A172 (cell line): ENCODE measurements at places on chromosomes 2 and 18. TPM values are rescaled to one million over a fixed set of nuclear protein-coding genes. Genes with fewer than 3 reads are reported as not detected.

The SEPTIN10 gene
- total RNA-seq = 102 and 149 TPM in 2 replicates

- DNase-seq = no peak
Measured at GRCh38 chr2:75852639-75853038, 141.9 kb upstream of the GCFC2 start.

DNA sequence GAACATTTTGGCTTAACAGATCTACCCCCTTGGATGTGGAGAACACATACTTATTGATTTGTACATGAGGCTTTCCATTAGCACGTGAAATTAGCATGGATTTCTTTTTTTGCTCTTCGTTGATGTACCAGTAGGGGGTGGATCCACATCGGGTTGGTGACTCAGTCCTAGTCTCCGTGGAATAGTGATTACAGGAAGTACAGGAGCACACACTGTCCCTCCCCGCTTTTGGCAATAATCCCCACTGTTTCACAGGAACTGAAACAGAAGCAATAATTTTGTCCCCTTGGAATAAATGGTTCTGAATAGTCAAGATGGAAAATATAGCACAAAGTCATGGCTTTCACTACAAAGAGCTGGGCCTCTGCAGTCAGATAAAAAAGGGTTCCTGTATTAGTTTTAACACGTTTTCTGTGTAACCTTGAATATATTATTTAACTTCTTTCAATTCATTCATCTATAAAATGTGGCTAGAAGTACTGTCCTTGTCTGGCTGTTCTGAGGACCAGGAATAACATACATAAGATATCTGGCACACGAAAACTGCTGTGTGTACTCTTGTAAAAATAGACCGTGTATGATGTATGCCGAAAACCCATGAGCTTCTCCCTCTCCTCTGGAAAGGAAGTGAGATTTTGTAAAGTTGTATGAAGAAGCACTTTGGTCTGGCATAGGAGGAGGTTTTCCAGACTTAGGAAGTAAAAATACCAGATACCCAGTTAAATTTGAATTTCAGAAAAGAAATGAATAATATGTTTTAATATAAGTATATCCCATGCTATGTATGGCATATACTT is 229.2 kb downstream of the GALR1 start:
- no peak for DNase-seq

DNA sequence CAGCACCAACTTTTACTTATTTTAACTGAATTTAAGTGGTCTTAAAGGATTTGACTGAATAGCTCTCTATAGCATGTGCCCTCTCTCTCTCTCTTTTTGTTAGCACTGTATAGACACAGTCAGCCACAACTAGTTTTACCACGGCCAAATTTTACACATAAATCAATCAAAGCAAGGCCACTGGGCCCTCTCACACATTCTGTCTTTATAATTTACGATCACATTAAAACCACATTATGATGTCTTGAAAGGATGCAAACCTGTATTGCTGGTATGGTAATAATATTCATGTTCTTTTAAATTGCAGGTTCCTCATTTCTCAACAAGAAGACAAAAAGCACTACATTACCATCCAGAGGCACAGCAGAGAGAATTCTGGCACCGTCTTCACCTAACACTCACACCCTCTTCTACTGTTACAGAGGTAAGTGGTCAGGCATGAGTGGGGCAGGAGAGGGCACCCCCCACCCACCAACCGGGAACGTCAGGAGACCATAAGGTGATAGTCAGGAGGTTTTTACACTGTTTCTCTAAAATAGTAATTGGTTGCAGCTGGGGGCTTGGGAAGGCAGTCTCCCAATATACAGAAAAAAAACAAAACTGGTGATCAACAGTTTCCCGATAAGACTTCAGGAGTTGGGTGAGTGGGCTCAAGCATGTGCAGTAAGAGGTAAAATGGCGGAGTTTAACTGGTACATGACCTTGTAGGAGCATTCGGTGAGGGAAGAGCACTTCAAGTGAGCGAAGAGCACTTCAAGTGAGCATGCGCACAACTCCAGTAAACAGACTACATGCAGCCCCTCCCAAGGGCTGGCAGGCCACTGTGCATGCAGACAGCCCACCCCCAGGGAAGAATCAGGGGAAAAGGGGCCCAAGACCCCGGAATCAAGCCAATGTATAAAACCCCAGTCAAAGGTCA is 296.7 kb downstream of the PIEZO2 start:
- DNase-seq = no peak

DNA sequence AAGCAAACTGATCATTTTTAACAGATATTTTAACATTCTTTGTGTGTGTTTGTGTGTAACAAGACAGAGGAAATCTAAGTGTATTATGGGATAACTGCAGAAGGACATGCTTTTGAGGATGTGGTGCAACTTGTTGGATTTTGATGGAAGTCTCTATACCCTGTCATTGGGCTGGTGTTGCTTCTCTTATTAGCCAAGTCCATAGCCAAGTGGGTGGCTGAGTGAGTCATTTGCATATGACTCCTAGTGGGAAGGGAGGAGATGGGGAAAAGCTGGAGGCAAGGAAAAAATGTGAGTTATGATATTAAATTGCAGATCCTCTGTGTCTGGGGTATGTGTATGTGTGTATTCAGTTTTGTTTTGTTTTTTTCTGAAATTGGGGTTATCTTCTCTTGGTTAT is 879.9 kb downstream of the DCC start:
- no peak for DNase-seq
